Activated gamma-delta T cell treated with anti-CD3 and anti-CD28 coated beads, Interleukin-2, amount 50 U/mL, for 16 hours (primary cell): ENCODE measurements at places on chromosomes 11 and 22.

DNA sequence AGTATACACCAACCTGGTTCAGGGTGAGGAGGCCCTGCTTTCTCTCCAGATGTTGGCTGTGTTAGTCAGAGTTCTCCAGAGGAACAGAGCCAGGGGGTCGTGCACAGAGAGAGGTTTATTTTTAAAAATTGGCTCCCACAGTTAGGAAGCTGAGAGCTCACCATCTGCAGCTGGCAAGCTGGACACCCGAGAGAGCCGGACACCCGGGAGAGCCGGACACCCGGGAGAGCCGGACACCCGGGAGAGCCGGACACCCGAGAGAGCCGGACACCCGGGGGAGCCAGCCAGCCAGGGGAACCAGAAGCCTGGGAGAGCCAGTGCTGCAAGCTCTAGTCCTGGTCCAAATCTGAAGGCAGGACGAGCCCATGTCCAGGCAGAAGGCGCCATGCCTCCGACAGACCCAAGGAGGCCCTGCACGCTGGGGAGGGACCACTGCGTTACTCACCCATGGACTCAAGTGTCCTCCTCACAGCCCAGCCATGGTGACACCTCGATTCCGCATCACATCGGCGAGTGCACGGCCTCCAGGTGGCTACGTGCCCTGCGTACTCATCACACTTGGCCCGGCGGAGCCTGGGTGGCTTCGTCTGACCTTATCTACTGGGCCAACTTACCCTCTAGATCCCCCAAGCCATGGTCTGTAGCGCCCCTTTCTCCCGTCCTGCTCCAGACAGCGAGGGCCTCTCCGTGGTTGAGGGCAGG lies 99.0 kb downstream of the BRD1 start:
- DNase-seq = no peak

DNA sequence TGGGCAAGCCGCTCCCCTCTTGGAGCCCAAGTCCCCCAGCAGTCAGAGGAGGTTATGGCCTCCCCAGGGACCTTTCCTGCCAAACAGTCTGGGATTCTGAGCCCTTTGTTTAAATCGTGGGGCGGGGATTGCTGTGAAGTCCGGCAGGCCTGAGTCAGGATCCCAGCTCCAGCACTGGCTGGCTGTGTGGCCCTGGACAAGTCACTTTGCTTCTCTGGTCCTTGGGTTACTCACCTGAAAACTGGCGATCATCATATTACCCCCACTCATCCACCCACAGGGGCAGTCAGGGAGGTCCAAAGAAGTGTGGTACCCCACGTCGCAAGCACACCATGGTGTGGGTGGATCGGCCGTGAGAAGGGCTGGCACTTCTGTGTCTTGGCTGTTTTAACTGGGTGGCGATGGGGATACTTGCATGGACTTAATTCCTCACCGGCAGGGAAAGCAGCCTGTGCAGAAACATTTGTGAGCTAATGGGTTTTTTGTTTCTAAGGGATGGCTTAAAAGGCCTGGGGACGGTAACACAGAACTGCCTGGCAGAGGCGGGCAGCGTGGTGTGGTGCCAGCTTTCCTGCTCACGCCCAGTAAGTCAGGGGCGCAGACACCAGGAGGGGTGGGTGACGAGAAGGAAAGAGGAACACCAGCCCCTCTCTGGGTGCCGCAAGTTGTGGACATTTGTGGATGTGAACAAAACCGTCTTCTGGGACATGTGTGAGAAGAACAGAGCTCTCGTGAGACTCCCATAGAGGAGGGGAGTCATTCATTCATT lies 31.6 kb upstream of the PRR5 start:
- DNase-seq = no peak

- DNase-seq = no peak
Observed at GRCh38 chr11:126423154-126423553, 67.7 kb downstream of the ST3GAL4 start.

DNA sequence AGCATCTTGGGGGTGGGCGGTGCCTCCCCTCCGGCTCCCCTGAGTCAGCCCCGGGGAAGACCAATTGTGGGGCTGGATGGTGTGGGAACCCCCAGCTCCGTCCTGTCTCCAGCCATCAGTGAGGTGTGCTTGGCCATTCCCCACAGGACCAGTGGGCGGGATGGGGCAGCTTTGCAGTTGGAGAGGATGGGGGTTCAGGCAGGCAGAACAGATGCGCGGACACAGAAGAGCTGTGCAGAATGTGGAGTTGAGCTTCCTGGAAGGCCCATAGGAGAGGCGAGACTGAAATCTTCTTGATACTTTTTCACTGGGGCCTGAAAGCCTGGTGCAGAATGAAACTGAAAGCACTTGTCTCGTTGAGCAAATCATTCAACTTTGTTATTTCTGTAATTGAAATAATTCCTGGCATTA lies 23.8 kb downstream of the PARVB start:
- DNase-seq = no peak

- no peak for DNase-seq
Observed at GRCh38 chr22:50674606-50675552, 2.3 kb downstream of the SHANK3 start.

GRCh38 chr22:44396021-44396726 lies 83.4 kb upstream of the SHISAL1 start:
- no peak for DNase-seq

DNA sequence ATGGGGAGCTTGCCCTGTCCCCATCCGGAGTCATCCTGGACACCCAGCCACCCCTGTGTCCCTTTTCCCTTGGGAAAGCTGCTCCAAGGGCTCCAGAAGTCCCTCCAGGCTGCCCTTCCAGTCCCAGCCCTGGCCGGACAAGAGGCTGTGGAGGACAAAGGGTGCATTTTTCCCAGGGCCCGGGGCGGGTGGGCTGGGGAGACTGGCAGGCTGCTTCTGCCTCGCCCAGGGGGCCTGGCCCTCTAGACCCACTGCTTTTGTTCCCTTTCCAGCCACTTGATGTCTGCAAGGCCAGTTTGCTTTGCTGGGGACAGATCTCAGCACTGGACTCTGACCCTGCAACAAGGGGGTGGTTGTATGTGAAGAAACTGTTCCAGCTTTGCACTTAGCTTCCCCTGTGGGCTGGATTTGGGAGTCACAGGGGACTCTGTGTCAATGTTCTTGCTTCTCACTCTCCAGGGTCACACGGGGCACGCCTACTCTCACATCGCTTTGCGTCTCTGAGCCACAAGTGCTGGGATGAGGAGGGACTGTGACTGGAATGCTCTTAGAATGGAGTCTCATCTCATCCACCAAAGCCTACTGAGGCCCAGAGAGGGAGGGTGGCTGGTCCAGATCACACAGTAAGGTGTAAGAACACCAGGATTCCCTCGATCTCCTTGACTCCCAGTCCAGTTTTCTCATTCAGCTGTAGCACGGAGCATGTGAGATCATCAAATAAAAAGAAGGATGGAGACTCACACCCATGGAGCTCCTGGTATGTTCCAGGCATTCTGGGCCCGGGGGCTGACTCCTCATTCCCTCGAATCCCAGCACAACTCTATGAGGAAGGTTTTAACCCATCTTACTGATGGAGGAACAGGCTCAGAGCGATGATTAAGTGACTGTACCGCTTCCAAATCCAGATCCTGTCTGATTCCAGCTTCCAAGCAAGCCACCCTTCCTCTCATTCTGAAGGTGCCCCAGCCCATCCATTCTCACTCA lies 59.9 kb downstream of the FBXO7 start:
- DNase-seq = no peak

DNA sequence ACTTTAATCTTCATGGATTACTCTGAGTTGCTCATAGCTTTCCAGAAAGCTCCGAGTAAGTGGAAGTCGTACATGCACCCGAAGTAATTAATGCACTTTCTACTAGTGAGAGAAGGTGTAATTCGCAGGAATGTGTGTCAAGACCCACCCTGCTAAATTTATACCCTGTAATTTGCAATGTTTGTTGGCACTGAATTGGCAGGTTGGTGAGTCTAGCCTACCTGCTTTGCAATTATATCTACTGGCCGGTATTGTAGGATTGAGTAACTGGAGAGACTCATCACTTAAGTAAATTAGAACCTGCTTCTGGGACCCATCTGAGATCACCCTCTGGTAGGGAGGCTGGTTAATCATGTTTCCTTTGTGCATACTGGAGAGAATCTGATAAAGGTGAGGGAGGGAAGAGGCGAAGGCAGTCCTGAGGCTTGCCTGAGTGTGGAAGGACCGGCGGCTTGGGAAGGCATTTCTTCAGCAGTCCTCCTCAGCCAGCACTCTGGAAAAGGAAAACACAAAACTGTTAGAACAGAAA lies 63.3 kb downstream of the LDLRAD3 start:
- DNase-seq = no peak

GRCh38 chr11:65300621-65301275 lies 13.9 kb upstream of the CDC42EP2 start:
- no peak for DNase-seq

GRCh38 chr11:38791346-38791961 lies 2193.4 kb upstream of the RAG2 start:
- no peak for DNase-seq

GRCh38 chr11:87596176-87596575 lies 558.4 kb downstream of the TMEM135 start:
- no peak for DNase-seq

DNA sequence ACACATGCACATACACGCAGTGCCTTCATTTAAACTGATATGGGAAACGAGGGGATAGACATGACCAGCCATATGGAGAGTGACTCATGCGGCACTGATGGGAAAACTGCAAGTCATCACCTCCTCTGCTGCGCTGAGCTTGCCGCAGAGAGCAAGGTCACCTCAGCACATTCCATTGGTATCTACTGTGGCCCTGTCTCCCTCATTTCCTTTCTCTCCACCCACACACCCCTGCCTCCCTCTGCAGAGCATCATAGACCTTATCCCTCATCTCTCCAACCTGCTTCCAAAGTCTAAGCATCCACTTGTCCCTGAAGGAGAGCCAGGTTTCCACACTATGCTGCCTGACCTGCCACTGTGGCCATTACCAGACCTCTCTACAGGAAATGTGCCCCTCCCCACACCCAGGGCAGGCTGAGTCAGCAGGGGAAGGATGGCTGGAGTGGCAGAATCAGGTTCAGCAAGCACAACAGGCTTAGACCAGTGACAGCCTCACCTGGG lies 116.9 kb upstream of the SNX19 start:
- DNase-seq = no peak

DNA sequence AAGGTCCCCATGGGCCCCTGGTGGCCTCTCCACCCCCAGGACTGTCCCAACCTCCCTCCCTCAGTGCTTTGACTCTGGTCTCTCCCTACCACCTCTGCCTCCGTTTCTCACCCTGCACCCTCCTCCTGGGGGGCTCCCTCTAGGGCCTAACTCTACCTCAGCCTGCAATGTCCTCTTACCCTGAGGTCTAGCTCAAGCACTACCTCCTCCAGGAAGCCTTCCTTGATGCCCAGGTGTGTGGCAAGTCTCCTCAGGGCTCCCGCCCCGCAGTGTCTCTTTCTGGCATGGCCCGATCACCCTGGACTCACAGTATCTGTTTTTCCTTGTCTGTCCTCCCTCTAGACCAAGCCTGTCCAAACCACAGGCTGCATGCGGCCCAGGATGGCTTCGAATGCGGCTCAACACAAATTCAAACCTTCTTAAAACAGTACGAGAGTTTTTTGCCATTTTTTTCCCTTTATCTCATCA lies 90.8 kb downstream of the PHF21B start:
- no peak for DNase-seq

- DNase-seq = no peak
Observed at GRCh38 chr22:35663371-35663770, 15.1 kb downstream of the APOL6 start.

- DNase-seq = no peak
Observed at GRCh38 chr11:44574610-44575287, 9.3 kb downstream of the CD82 start.

DNA sequence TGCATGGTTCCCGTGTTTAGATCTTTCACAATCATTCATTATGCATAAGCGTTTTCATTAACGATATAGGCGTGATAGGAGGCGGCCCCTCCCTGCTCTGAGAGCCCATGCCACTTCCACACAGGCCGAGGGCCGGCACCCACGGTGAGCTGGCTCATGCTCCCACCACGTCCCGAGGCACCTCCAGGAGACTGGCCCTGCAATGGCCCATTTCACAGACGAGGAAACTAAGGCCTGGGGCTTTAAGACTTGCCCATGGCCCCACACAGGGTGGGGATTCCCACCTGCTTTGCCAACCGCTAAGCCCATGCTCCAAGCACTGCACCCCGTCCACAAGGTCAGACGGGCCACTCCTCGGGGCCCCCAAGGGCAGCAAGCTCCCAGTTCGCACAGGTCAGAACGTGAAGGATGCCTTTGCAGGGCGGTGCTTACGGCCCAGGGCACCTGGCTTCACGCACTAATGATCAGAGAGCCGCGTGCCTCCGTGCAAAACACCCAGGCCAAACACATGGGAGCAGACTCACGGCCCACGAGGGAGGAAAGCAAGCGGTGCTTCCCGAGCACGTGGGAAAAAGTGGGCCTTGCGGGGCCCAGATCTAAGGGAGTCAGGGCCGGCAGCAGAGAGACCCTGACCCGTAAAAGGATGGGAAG lies 8.3 kb downstream of the OSBPL5 start:
- no peak for DNase-seq

DNA sequence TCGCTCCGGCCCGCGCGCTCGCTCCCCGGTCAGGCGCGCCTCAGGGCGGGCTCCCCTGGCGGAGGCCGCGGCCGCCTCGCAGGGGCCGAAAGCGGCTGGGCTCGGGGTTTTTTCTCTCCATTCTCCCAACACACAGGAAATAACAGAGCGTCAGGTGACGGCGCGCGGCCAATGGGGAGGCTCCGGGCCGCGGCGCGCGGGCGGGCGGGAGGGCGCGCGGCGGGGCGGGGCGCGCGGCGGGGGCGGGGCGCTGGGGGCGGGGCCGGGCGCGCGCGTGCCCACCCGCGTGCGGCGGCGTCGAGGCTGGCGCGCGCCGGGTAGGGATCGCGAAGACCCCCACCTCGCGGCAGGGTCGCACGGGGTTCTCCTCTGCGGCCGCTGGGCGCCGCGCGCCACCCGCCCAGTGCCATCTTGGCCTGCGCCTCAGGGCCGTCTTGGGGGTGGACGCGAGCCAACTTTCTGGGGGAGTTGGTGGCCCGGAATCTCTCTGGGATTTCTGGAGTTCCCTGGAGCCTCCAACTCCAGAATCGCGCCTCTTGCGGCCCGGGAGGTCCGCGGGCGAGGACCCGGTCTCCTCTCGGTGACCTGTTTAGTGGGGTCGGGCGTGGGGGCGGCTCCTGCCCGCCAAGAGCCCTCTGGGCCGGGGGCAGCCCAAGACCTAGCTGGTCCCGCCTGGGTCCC lies at the start of gene TCF20:
Gene TCF20, minus strand, starts transcription at position 144 of the 681 bp plus-strand sequence. CDS start 55,348 bp downstream, outside the sequence.
- peak; percentile 59 for DNase-seq

- no peak for DNase-seq
Observed at GRCh38 chr11:129817534-129818051, 1.9 kb downstream of the TMEM45B start.

- DNase-seq = no peak
Observed at GRCh38 chr11:71563406-71563805, 2.0 kb upstream of the KRTAP5-10 start.

DNA sequence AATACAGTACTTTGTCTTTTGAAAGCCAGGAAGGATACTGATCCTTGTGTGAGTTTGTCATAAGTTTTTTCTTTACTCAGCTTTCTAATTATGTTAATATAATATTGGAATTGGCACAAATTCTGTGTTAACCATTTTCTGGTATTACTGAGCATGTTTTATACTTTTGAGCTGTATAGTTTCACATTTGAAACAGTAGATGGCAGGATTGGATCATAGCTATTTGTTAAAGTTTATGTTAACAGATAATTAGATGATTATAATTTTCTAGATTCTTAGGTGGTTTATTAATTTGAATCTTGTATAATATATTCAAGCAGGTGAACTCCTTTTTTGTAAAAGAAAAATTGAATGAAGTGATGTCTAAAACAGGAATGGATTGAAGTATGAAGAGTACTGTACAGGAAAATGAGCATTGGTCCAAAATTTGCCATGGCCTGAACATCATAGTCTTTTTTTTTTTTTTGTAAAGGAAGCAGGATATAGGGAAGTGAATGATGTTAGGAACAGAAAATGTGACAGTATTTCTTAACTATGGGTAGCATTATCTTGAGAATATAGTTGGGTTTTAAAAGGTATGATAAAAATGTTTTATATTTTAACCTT lies 102.0 kb downstream of the CYP2R1 start:
- no peak for DNase-seq
